ENCODE measurements at places on chromosomes 7 and 10. TPM values are rescaled to one million over a fixed set of nuclear protein-coding genes. Genes with fewer than 3 reads are reported as not detected.

AGR2 gene
- not detected for total RNA-seq

PAPOLB gene
- total RNA-seq: not detected

CDK6 gene
- total RNA-seq: 229 TPM

VAX1 gene
- total RNA-seq: not detected

Data from activated CD8-positive, alpha-beta memory T cell treated with anti-CD3 and anti-CD28 coated beads for 36 hours (primary cell).